Right kidney (tissue), 9 donors: ENCODE measurements at places on chromosomes 2 and 18.
A peak's percentile ranks its signal among the peaks of the same experiment; 100 is the strongest.

DNA sequence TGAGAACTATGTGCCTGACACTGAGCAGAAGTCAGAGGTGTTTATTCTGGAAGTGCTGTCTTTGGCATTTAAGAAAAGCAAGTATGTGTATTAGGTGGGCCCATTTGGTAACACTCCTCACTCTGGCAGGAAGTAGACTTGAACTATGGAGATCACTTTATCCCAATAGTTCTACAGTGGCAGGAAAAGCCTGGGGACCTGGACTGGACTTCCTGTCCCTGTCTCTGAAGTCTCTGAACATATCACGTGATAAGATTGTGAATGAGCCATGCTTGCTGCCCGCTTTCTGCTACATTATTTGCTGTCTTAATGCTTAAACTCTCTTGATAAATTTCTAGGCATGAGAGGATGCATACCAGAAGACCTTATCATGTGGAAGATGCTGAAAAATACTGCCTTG is 203.7 kb downstream of the MYO3B start:
- DNase-seq = no peak

- DNase-seq = peak; percentile 27
Observed at GRCh38 chr2:152635635-152636298, 81.5 kb downstream of the PRPF40A start.

DNA sequence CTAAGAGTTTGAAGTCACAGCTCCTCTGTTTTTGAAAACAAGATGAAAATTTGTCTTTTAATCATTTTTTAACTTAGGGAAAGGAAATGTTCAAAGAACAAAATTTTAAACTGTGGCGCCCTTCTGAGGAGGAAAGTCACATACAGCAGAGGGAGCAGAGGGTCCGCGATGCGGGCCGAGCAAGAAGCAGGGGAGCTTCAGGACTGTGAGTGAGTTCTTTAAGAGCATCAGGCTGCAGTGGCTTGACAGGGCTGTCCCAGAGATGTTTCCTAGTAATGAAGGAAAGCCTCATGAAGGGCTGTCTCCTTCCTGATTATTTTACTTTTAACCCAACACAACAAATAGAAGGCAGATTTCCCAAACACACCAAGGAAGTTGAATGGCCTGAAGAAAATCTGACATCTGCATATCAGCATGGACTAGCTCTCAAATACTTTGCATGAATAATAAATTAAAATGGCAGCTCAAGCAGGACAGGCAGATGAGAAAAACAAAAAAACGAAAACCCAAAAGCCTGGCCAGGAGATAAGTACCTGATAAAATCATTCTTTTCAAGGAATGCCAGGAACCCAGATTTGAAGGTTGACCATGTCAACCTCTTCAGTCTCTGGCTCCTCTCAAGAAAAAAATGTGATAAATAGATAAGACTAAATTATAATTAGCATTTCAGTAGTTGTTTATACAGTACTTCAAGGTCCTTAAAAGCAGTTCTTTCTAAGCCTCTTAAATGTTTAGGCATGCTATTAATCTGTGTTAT is 60.8 kb downstream of the SLC40A1 start:
- DNase-seq = no peak

DNA sequence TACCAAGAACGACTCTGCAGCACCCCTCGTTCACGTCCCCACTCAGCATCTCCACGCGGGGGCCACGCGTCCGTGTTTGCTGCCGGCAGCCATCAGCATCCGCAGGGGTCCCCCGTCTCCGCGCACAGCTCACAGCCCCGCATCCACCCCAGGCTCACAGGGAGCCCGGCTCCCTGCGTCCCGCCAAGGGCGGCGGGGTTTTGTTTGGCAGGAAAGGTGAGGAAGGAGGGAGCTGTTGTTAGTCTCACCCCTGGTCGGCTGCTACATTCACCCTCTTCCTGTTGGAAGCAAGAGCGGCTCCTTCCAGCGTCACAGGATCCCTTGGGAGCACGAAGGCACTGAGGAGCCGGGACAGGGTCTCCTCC is 131.0 kb upstream of the CTDP1 start:
- no peak for DNase-seq

GRCh38 chr18:75216212-75216910 is 5.8 kb downstream of the TSHZ1 start:
- DNase-seq = no peak

DNA sequence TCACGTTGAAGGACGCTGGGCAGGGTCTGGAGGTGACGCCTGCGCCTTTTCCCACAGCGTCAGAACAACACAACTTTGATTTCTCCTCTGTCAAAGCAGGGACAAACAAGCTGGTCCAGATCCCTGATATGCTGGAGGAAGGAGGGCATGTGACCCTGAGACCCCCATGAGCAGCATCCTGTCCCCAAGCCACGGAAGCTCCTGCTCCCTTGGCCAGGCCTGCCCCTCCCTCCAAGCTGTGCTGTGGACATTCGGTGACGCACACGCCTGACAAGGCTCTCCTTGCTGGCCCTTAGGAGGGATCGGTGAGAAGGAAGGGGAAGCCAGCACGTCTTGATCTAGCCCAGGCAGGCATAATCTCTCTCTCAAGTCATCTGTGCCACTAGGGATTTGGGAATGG is 11.3 kb downstream of the MLPH start:
- DNase-seq = no peak

DNA sequence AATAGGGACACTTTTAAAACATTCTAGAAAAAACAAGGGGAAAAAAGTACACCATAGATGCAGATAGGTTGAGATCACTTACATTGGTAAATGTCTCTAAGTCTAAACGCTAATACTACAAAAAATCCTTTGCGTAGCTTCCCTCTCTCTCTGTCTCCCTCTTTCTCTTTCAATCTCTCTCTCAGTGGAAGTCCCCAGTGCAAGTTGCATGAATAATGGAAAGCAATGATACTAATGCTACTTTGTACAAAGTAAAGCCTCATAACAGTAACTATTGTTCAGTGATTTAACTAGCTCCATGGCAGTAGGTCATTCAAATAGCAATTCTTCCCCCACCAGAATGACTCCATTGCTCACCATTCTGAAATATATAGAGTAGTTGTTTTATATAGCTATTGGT is 12.8 kb downstream of the MEIS1 start:
- DNase-seq = peak; percentile 19

DNA sequence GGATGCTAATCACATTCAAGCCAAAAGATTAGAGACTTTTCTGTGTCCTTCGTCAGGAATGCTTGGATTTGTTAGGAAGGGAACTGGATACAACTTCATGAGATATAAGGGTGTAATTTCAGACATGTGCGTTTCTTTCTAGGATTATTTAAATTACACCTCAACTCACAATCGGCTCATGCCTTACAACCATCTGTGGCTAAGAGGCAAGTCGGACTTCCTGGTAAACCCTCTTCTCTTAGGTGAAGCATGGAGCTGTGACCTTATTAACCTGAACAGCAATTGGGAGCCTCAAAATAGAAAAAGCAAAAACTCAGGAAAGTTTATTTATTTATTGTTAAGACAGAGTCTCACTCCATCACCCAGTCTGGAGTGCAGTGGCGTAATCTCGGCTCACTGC is 61.8 kb downstream of the SEMA4F start:
- DNase-seq = peak; percentile 10

- no peak for DNase-seq
Observed at GRCh38 chr2:98532756-98533155, 75.6 kb downstream of the COA5 start.
